ENCODE measurements at places on chromosomes 7 and 10.
A peak's percentile ranks its signal among the peaks of the same experiment; 100 is the strongest.

DNA sequence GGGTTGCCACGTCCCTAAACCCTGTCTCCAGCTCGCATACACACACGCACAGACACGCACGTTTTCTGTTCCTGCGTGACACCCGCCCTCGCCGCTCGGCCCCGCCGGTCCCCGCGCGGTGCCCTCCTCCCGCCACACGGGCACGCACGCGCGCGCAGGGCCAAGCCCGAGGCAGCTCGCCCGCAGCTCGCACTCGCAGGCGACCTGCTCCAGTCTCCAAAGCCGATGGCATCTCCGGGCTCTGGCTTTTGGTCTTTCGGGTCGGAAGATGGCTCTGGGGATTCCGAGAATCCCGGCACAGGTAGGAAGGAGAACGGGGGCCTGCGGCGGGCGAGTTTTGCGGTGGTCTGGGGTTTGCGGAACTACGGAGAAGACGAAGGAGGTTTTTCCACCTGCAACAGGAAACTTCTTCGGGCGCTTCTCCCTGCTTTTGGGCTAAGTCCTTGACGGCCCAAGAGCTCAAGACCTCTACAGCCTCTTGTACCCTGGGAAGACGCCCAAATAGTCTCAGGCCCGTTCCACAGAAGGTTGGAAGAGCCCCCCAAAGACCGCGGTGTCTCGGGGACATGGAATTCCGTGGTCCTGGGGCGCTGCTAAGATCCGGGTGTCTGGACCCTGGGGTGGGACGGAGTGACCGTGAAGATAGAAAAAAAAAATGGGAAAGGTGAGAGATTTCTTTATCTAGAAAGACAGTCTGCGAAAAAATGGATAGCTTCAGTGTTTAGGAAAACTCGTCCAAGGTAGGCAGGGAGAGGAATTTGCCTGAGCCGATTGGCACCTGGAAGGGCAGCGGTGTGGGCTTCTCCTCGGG is at the start of gene GAD2:
Gene GAD2 (plus strand): TSS at position 190 of the 811 bp plus-strand sequence. CDS start 36 bp downstream, at position 226.
- DNase-seq = no peak
- peaks cover 36% of the 10 kb centered on the region for H3K4me1 ChIP-seq
- peaks cover 3% of the 10 kb centered on the region for H3K36me3 ChIP-seq
- peak within 1 kb of the TSS; percentile 34 for H3K27ac ChIP-seq
- peak within 1 kb of the TSS; percentile 34 for H3K4me3 ChIP-seq
- H3K27me3 ChIP-seq = peaks cover 100% of the 10 kb centered on the region

GRCh38 chr7:135678612-135679575 is 16.6 kb downstream of the STMP1 start:
- peaks cover 24% of the 10 kb centered on the region for H3K4me1 ChIP-seq
- DNase-seq = no peak
- no peak overlapping the region for H3K27ac ChIP-seq
- no peaks in the 10 kb centered on the region for H3K27me3 ChIP-seq
- peaks cover 12% of the 10 kb centered on the region for H3K36me3 ChIP-seq

- H3K4me3 ChIP-seq = no peak overlapping the region
- H3K36me3 ChIP-seq = no peaks in the 10 kb centered on the region
- DNase-seq = no peak
- H3K27ac ChIP-seq = no peak overlapping the region
These were observed 52.6 kb downstream of the RASGEF1A start for GRCh38 chr10:43214071-43214955.

- peaks cover 8% of the 10 kb centered on the region for H3K27me3 ChIP-seq
- H3K36me3 ChIP-seq = no peaks in the 10 kb centered on the region
- H3K4me3 ChIP-seq = no peak overlapping the region
- DNase-seq = no peak
These were observed 98.6 kb downstream of the CCDC3 start for GRCh38 chr10:12902851-12903358.

- no peak overlapping the region for H3K4me3 ChIP-seq
- H3K27me3 ChIP-seq = no peaks in the 10 kb centered on the region
- no peak overlapping the region for H3K27ac ChIP-seq
- no peaks in the 10 kb centered on the region for H3K36me3 ChIP-seq
- DNase-seq = no peak
- H3K4me1 ChIP-seq = no peaks in the 10 kb centered on the region
These were observed 267.7 kb downstream of the MALRD1 start for GRCh38 chr10:19316204-19316870.

- no peak overlapping the region for H3K4me3 ChIP-seq
- peaks cover 38% of the 10 kb centered on the region for H3K4me1 ChIP-seq
- no peak for DNase-seq
- no peaks in the 10 kb centered on the region for H3K27me3 ChIP-seq
These were observed 74.0 kb upstream of the AFAP1L2 start for GRCh38 chr10:114478281-114478680.

DNA sequence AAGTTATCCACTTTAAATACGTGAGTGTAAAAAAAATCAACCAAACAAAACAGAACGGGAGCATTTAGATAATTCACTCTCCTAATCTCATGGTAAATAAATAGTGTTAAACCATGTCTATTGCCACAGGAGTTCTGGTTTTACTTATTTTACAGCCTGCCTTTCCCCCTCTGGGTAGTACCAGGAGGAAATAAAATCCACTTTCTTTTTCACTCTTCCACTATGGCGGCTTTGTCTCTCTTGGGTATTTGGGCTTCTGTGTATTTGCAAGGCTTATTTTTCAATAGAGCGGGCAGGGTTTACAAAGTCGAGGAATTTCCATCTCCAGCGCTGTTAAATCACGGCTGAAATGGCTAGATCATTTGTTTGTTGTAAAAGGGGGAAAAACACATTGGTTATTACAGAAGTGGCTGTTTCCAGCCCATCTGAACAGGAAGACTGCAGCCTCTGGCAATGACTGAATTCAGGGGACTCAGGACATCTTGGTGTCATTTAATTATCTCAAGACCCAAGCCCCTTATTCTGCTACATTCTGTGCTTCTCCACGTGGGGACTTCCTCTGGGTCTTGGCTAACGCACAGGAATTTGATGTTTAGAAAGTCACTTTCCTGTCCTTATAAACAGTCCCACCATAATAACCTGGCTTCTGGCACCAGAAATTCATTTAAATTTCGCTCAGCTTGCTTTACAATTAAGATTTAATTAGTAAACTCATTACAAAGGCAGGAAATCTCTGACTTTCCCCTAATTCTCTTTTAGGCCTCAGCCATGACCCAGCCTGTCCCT is 323.9 kb downstream of the GATA3 start:
- H3K27ac ChIP-seq = no peak overlapping the region
- no peak overlapping the region for H3K4me3 ChIP-seq
- DNase-seq = no peak

- H3K36me3 ChIP-seq = no peaks in the 10 kb centered on the region
- peaks cover 10% of the 10 kb centered on the region for H3K4me1 ChIP-seq
- H3K27me3 ChIP-seq = peaks cover 28% of the 10 kb centered on the region
- H3K4me3 ChIP-seq = no peak overlapping the region
These were observed 11.9 kb upstream of the OPALIN start for GRCh38 chr10:96370584-96371157.

DNA sequence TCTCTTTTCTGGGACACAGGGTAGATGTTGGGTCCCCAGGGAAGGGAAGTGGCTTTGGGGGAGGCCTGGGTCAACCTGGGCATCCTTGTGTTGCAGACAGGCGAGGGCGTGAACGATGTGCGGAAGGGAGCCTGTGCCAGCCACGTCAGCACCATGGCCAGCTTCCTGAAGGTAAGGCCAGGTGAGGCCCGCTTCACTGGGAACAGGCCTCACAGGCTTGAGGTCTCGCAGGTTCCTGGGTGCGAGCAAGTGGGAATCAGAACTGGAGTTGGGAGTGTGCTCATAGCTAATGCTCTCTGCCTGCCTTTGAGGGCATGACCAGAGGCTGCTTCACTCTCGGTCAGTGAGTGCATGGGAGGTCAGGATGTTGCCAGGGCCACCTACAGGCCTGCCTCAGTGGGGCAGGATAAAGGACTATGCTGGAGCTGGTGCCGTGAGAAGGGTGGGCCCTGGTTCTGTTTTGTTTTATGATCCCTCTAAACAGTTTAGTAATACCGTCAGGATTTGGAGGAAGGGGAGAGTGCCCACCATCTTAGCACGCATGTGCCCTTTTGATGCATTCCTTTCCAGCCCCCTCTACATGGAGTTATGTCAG is 8.4 kb downstream of the DBNL start:
- no peaks in the 10 kb centered on the region for H3K27me3 ChIP-seq
- peaks cover 66% of the 10 kb centered on the region for H3K36me3 ChIP-seq
- H3K27ac ChIP-seq = peak overlapping the region; percentile 64
- no peak overlapping the region for H3K4me3 ChIP-seq
- peaks cover 52% of the 10 kb centered on the region for H3K4me1 ChIP-seq

DNA sequence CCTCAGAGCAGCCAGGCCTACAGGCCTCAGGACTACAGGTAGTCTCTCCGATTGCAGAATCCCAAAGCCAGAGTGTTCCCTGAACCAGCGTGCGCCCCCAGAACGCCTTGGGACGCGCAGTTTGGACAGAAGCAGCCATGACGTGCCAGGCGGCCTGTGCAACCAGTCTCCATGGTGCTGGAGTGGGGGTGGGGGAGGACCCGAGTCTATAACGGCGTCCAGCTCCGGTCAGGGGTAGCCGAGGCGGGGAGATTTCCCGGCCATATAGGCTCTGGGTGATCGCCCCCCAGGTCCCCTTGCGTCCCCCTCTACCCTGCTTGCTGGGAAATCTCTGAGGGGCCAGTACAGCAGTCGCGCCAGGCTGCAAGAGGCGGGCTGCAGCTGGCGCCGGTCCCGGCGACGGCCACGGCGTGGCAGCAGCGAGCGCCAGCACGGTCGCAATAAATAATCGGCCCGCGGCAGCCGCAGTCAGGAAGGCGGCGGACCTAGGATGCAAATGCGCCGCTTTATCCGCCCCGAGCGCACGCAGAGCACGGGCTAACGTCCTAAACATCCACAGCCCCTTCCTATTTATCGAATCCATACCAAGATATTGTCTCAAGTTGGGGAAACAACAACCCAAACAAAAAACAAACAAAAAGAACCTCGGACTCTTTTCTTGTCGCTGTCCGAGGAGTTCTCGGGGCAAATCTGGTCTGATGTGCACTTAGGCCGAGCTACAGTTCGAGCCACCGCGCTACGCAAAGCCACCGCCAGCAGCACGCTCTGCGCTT is 1.6 kb downstream of the HOXA3 start:
- H3K27ac ChIP-seq = no peak overlapping the region
- peaks cover 1% of the 10 kb centered on the region for H3K36me3 ChIP-seq
- H3K27me3 ChIP-seq = peaks cover 100% of the 10 kb centered on the region

DNA sequence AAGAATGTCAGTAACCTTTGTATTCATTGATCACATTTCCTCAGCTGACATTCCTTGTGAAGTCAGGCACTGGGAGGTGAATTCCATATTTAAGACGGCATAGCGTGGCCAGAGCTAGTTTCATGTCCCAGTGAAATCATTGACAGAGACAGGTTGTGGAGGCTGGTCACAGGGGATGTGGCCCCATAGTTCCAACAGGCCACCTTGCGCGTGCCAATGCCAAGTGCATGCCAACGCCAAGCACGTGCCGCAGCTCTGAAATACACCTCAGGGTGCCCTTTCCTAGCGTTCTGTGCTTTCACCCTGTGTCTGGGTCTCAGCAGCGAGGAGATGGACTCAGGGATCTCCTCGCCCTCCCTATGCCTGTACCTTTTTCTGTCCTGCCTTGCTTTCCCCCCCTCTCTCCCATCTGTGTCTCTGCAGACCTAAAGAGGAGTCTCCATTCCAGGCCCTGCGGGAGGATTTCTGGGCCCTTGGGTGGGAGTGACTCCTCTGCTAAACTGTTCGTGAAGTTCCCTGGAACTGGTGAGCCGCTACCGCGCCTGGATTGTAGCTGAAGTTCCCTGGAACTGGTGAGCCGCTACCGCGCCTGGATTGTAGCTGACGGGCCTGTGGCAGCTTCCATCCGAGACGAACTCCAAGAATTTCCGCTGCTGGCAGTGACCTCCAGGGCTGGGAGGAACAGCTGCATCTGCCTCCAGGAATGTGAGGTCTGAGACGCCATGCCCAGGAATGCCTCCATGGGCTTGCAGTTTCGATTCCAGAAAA is 19.7 kb downstream of the AQP1 start:
- no peak overlapping the region for H3K27ac ChIP-seq

- H3K4me3 ChIP-seq = peak overlapping the region; percentile 71
- DNase-seq = no peak
- H3K36me3 ChIP-seq = no peaks in the 10 kb centered on the region
- peaks cover 15% of the 10 kb centered on the region for H3K4me1 ChIP-seq
These were observed 136.7 kb downstream of the KIF20B start for GRCh38 chr10:89838044-89838615.

DNA sequence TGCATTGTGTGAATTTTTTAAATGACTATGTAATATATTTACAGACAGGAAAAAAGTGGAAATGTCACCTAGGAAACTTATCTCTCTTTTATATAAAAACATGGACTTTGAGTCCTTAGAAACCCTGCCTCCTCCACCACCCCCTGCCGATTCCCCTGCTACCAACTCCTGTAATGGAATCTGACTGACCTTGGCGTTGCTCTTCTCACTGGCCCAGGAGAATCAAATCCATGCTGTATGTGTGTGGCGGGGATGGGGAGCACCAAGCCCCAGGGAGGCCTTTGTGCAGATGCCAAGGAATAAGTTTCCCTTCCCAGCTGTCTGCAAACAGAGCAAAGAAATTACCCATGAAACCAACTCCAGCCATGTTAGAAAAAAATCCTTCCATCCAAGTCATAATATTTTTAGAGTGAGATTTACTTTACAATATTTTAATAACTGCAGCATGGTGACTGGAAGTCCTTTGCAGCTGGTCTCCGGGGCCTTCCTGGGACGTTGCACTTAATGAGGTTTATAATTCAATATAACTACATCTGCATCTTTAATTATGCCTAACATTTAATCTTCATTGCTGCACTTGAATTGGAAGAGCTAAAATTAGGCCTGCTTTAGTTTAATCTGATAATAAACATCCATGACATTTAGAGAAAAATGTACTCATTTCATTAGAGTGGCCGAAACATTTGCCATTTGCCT is 111.4 kb upstream of the CACUL1 start:
- peaks cover 12% of the 10 kb centered on the region for H3K27me3 ChIP-seq
- no peaks in the 10 kb centered on the region for H3K36me3 ChIP-seq
- no peak for DNase-seq
- no peak overlapping the region for H3K27ac ChIP-seq

GRCh38 chr7:112290065-112290464 is 83.6 kb downstream of the ZNF277 start:
- no peak for DNase-seq
- no peak overlapping the region for H3K27ac ChIP-seq
- H3K4me1 ChIP-seq = peaks cover 9% of the 10 kb centered on the region
- no peak overlapping the region for H3K4me3 ChIP-seq
- no peaks in the 10 kb centered on the region for H3K27me3 ChIP-seq

DNA sequence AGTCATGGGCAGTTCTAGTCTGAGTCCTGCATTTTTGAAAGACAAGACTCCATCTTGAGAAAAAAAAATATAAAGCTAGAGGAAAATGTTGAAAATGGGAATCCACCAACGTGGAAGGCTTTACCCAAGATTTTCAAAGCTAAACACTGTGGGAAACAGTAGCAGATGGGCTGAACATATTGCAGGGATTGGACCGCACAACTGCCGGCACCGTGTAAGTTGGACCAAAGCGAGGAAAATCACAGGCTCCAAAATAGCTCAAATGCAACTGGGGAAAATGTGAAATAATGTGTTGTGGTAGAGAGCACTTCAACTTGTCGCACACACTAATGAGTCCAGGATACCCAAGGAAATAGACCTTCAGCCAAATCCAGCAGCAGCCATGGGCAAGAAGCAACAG is 26.4 kb upstream of the ADRB1 start:
- no peaks in the 10 kb centered on the region for H3K36me3 ChIP-seq
- peaks cover 54% of the 10 kb centered on the region for H3K27me3 ChIP-seq
- no peak overlapping the region for H3K4me3 ChIP-seq
- H3K27ac ChIP-seq = no peak overlapping the region
- no peaks in the 10 kb centered on the region for H3K4me1 ChIP-seq
- DNase-seq = no peak
